ENCODE measurements at places on chromosomes 16 and 17.

GRCh38 chr16:18782697-18783429 lies 7.3 kb downstream of the RPS15A start:
- DNase-seq, result no peak

- peak; percentile 39 for DNase-seq
Observed at GRCh38 chr16:72665701-72666100, 382.2 kb downstream of the ZFHX3 start.

GRCh38 chr17:63998050-63998720 lies at the start of gene PRR29:
TSS of gene PRR29 (plus strand) at chr17:63998351. CDS start at chr17:63998365, 14 bp downstream.
- no peak for DNase-seq

DNA sequence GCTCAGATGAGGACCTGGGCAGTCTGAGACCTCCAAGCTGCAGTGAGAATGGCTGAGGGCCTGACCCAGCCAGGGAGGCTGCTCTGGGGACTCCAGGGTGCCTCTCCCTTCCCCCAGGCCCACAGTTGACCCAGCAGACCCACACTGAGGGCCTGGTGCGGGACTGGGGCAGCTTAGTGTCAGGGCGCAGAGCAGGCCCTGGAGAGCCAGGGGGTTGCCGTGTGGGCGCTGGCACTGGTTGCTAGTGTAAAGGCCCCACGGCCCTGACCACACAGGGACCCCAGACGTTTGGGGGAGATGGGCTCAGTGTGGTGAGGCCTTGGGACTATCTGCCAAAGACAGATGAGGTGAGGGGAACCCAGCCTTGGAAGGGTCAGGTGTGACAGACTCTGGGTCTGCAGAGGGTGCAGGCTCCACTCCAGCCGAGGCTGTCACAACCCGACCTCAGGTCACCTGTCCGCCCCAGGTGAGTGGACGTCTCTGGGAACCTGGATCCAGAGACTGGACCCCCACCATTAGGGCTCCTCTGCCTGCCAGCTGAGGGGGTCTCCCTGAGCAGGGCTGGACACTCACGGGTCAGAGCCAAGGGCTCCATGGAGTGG lies 50.8 kb upstream of the GNG13 start:
- no peak for DNase-seq

DNA sequence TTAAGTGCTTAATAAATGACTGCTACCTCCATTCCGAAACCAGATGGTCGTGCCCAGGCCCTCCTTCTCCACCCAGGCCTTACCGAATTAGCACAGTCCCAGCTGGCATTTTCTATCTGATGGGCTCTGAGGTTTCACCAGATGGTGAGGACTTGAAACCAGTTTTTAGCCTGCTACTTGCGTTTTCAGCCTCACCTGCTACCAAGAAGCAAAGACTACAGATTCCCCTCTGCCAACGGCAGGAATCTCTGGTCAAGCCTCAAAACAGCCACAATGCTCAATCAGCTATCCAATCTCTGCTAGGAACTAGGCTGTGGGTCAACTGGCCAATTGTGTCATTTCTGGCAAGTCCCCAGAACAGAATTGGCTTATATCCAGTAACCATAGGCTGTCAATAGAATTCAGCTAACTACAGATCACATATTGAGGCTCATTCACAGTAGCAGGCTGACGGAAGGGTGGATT lies 11.7 kb downstream of the PECAM1 start:
- no peak for DNase-seq

- no peak for DNase-seq
Observed at GRCh38 chr17:45410144-45411091, 22.3 kb downstream of the ARHGAP27 start.

DNA sequence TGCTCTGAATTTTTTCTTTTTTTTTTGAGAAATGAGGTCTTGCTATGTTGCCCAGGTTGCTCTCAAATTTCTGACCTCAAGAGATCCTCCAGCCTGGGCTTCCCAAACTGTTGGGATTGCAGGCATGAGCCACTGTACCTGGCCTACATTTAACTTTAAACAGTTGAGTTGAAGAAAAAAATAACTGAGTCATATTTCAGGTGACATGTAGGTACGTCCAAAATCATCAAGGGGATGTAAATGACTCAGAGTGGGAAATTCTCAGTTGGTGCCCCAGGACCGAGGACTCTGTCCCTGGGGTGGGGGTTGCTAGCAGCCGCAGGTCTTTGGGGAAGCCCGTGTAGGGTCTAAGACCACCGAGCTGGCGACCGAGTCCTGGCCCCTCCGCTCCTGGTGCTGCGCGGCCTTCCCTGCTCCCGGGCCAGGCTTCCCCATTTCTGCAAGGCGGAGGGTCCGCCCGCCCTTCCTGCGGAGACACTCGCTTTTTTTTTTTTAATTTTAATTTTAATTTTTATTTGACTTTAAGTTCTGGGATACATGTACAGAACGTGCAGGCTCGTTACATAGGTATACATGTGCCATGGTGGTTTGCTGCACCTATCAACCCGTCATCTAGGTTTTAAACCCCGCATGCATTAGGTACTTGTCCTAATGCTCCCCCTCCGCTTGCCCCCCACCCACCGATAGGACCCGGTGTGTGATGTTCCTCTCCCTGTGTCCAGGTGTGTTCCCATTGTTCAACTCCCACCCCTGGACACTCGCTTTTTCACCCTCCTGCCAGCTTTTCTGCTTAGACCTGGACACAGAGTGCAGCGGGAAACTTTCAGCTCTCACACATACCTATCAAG lies 12.7 kb upstream of the N4BP1 start:
- DNase-seq, result no peak

GRCh38 chr16:85651629-85652430 lies 36.9 kb downstream of the GINS2 start:
- DNase-seq, result no peak

GRCh38 chr17:10585529-10585928 lies 36.1 kb upstream of the MYH2 start:
- no peak for DNase-seq

GRCh38 chr17:72011561-72011960 lies 109.3 kb upstream of the SOX9 start:
- no peak for DNase-seq

GRCh38 chr16:62967611-62968010 lies 931.4 kb upstream of the CDH8 start:
- no peak for DNase-seq

DNA sequence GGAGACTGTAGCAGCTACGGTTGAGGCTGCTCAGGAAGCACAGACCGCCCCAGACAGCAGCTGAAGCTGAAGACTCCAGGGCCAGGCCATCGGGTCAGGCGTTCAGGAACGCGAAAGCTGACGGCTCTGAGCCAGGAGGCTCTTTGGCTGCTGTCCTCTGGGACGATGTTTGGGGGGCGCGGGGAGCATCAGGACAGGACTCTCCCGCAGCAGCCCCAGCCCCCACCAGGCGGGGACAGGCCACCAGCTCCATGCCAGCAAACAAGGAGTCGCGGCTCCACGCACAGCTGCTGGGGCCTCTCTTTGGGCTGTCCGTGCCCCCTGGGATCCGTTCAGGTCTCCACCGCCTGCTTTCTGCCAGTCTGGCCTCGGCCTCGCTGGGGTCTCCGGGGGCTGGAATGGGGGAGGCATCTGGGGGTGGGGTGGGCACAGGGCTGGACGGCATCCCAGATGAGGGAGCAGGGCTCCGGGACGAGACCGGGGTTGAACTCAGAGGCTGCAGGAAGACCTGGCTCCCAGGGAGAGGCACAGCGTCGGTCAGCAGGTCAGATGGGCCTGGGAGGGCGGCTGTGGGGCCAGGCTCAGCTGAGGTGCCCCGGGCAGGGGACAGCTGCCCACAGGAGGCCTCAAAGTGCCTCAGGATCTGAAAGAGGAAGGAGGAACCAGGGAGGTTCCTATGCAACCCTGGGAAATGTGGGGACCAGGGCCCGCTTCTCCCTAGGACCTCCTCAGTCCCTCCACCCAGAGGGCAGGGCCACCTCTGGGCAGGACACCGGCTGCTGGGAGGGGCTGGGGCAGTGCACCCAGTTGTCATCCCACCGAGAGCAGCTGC lies 6.3 kb upstream of the CEP131 start:
- no peak for DNase-seq

GRCh38 chr17:40346765-40347158 lies 17.8 kb downstream of the GJD3 start:
- DNase-seq, result no peak

DNA sequence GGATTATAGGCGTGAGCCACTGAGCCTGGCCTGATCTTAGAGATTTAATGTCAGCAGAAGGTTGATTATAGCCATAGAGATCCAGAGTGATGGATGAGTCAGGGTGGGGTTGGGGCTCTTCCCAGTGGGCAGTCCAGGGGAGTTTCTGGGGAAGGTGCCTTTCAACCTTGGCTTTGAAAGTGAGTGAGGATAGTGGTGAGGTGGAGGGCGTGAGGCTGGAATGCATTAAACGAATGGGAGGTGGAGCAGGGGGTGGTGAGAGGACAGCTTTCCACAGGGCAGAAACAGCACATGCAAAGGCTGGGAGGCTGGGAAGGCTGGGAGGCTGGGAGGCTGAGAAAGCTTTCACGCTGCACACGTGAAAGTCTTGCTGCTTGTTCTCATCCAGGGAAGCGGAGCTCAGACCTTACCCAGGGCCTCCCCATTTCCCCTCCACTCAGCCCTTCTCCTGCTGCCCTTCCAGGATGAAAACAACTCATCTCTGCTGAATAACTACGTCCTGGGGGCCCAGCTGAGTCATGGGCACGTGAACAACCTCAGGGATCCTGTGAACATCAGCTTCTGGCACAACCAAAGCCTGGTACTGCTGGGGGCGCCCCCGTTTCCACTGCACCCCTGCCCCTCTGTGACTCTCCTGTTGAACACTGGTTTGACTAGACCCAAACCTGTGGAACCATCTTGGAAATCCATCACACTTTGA lies 22.3 kb downstream of the ADGRG5 start:
- DNase-seq, result peak; percentile 40

DNA sequence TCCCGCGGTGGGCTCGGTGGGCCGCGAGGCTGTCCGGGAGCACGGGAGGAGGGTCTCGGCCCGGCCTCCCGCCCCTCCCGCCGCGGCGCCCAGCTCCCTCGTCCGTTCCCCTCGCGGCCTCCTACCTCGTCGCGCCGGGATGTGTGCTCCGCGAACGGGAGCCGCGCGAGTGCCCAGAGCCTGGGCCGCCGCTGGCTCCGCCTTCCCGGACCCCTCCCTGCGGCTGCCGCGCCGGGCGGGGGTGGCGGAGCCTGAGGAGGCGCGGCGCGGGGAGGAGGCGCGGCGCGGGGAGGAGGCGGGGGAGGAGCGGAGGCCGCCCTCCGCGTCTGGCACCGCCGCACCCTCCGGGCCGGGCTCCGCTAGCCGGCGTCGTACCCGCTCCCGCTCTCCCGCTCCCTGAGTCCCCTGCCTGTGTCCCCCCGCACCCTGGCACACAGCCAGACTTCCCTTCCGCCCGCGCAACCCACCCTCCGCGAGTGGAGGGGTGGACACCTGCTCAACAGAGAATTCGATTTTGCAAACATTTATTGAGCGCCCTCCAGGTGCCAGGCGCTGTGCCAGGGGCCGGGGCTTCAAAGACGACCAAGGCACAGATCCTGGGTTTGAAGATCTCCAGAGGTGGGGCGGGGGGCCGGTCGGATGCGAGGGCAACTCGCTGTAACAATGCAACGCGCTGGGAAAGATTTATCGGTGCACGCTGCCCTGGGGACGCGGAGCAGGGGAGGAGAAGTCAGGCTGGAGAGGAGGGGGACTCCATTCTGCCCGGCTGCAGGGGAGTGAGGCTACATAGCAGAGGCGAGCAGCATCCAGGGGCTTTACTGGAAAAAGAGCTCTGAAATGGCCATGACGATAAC lies at the start of gene MPP3:
TSS of gene MPP3 (minus strand) at position 171 of the 854 bp plus-strand sequence. CDS start 1,240 bp downstream, outside the sequence.
- DNase-seq, result peak; percentile 73

GRCh38 chr17:9802697-9803096 lies 11.3 kb upstream of the DHRS7C start:
- no peak for DNase-seq

DNA sequence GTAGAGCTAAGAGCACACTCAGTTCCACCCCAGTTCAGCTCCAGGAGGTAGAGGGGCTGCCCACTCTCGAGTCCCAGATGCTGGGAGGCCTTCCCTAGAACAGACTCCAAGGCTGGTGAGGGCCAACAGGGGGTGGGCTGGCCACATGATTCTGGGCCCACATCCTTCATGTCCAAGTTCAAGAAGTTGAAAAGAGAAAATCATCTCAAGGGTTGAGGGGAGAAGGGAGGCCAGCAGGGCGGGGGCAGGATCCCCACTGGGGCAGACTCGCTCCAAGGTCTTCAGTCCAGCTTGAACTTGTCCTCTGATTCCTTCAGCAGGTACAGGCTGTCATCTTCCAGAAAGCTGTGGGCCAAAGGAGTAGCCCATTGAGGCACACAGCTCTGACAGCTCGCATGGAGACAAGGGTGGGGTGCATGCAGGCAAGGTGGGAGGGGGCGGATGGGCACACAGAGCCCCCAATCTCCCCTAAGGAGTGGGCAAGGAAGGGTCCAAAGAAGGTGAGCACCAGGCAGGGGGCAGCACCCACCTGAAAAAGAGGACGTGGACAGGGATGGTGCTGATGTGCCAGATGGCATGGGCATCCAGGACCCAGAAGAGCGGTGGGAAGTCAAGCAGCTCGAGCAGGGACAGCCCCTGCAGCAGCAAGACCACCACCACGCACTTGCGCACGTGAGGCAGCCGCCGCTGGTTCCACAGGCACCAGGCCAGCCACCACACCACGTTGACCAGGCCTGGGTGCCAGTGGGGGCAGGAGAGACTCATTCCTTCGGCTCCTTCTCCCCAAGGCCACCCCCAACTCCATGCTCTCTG lies 4.5 kb downstream of the PNMT start:
- DNase-seq, result no peak
